ENCODE measurements at places on chromosomes 12 and 14.

GRCh38 chr12:27005495-27005894 lies 8.7 kb downstream of the TM7SF3 start:
- DNase-seq: no peak

- DNase-seq: peak; percentile 62
These were observed 2.0 kb downstream of the EEA1 start for GRCh38 chr12:92927055-92927435.

- no peak for DNase-seq
These were observed 572.8 kb upstream of the STXBP6 start for GRCh38 chr14:25622763-25623162.

DNA sequence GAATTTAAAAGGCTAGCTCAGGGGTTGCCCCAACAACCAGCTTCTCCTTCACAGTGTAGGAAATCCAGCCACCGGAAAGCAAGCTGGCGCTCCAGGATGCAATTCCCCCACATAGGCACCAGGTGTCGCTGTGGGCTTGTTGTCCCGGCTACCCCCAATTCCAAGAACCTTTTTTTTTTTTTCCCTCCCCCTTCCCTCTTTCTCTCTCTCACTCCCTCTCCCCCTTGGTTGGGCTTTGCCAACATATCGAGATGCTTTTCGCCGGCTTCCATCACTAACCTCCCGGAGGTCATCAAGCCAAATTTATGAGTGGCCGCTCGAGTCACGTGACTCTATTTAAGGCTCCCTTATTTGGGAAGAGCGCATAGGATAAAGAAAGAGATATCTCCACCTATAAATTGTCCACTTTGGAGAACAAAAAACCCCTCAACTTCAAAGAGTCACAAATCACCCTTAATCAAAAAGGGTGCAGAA lies at the start of gene HOXC5:
Gene HOXC5, plus strand, starts transcription at position 424 of the 474 bp plus-strand sequence. CDS start 73 bp downstream, outside the sequence.
- peak; percentile 95 for DNase-seq

DNA sequence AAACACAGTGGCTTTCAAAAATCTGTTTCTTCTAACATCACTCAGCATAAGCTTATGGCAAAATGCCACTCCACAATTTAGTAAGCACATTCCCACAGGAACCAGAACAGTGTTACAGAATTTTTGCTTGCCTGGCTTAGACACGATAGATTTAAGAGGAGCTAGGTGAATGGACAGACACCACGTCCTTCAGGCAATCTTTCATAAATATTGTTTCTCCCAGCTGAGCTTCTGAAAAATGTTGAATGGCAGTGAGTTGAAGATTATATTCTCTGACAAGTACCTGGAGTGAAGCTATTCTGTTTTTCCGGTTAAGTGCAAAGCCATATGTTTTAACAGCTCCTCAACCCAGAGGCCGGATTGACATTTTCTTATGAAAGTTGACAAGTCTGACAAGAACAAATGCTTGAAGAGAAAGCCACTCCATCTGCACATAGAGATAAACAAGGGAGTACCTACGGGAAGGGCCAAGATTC lies 102.0 kb downstream of the FSCB start:
- no peak for DNase-seq

- DNase-seq: no peak
These were observed 22.6 kb downstream of the SUDS3 start for GRCh38 chr12:118398940-118399339.

DNA sequence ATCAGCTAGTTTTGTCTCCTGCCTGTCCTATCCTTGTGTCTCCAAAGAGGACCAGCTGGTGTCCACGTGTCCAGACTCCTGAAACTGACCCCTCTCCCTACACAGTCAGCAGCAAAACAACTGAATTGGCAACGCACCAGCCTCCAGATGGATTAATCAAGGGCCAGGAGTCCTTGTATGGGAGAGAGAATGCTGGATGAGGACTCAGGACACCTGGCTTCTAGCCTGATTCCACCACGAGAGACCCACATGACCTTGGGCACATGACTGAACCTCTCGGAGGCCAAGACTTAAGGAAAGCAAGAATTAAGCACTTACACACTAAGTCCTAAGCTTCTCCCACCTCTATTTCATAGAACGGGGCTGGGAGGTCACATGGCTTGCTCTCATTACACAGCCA lies 60.4 kb upstream of the CMKLR1 start:
- peak; percentile 49 for DNase-seq
